ENCODE measurements at places on chromosomes 7 and 10.

DNA sequence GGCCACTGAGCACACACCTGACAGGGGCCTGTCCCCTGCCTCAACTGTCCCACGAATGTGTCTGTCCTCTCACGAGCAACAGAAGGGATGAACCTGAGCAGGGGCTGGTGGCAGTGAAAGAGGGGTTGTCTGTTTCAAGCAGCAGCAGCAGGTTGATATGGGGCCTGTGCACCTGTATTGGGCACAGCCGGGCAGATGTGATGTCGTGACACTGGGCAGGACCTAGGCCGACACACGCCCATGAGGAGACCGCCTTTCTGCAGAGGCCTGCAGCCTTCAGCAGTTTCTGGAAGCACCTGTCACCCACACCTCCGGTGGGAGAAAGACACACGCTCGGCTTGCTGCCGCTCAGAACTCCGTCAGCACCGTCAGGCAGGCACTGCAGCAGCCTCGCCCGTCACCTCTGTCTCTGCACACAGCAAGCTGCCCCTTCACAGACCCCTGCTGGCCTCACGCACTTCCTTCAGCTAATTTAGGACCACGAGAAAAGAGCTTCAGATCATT lies 48.5 kb downstream of the AMZ1 start:
- no peak for DNase-seq

DNA sequence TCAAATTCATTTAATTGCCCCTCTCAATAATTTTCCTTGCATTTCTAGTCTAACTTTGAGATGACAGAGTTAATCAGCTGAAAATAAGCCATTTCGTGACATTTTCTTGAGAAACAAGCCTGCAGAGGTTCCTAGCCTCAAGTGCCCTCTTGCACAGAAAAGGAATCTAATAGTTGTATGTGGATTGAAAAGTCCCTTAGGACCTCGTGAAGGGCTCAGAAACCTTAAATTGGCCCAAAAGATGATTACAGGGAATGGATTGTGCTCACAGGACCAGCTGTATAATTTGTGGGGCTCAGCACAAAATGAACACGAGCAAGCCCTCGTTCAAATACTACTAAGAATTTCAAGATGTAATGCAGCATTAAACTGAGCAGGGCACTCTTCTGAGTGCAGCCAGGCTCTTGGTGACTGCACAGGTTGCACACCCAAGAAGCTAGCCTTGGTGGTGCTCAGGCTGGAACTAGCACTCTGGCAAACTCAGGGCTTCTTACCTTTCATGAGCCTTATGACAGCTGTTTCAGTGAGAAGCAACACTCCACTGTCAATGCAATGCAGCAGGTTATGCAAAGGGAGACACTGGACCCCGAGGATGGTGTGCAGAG lies 102.2 kb downstream of the GSAP start:
- no peak for DNase-seq

GRCh38 chr7:38296059-38296857 lies 22.8 kb upstream of the TARP start:
- no peak for DNase-seq

DNA sequence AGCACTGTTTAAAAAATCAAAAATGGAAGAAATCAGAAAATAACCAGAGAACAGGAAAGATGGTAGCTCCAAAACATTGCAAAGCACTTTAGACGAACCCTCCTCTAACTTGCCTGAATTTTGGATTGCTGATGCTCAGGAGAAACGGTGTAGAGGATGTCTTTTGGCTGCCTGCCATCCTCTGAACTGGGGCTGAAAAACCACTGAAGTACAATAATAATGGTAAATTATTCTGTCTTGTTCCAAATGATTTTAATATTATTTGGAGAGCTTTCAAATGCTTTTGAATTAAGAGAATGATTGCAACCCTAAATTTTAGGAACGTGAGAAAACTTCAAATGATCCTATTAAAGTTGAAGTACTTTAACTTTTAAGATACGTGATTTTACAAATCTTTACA lies 167.3 kb upstream of the SLC13A1 start:
- DNase-seq: no peak

DNA sequence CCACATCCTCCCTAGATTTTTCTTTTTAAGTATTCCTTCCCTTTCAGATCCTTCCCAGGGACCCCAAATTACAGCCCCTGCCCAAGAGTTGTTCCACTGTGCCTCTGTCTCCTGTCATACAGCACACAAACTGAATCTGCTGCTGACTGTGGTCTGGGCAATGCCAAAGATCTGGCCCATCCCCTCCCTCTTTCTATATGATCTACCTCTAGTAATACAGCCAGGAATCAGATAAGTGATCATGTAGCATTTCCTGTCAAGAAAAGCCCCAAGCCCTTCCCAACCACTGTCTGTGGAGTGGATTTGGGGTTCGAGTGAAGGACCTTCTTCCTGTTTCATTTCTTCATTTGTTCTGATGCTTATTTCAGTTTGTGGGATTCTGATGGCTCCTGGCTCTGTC lies 6.7 kb downstream of the STX1A start:
- DNase-seq: no peak

GRCh38 chr7:105402221-105403095 lies 13.7 kb upstream of the SRPK2 start:
- no peak for DNase-seq

DNA sequence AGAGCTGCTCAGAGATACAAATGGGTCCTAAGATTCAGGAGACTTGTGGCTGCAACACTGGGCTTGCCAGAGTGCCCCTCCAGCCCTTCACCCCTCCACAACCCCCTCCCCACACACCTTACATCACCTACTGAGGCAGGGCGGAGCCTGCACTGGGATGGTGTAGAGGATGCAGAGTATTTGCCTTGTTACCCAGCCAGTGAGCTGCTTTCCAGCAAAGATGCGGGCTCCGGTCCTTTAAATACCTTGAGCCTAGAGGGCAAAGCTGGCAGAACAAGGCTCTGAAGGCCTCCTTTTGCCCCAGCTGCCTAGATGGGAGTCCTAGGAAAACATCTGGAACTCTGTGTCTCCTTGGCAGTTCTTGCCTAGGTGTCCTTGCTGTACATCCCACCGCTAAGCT lies 34.6 kb downstream of the KAZALD1 start:
- no peak for DNase-seq

DNA sequence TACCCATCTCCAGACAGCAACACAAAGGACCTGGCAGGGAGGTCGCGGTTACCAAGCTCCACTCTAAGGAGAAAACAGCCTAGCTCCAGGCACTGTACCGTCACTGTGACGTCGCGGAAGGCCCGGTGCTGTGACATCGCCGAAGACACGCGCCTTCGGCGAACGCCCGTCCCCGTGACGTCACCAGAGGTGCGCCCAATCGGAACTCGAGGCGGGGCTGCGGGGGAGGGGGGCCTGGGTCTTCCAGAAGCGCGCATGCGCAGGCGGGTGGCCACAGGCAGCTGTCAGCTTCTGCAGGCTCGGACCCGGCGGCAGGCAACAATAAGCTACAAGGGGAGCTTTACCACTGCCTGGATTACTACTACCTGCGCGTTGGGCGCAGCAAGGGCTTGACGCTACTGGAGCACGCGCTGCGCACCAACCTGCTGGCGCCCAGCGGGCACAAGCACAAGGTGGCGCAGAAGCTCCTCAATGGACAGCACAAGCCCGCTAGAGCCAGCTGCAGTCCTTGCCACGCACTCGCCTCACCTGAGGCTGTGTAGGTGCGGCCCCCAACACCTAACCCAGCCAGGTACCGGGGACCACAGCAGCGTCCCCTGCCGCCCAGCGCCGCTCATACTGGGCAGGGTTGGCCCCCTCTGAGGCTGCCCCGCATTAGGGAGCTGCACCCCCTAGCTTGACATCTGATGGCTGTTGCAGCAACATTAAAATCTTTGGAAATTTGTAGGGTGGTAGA lies 208.4 kb downstream of the TPST1 start:
- peak; percentile 58 for DNase-seq

DNA sequence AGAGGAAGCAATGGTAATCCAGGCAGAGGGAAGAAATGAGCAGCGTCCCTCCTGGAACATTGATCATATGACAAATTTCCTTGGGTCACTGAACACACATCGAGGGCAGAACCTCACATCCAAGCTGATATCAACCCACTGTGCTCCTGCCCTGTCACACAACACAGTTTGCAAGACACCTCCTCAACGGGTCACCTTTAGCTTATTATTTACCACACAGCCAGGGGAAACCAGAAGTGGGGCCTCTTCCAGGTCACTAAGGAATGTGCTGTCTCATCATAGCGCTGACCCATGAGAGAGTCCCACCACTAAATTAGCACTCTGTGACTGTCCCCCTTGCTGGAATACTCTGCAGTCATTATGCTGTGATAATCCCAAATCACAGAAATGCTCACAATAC lies 69.7 kb upstream of the PPP1R3C start:
- DNase-seq: no peak

GRCh38 chr7:120060875-120061274 lies 212.1 kb upstream of the KCND2 start:
- DNase-seq: no peak

- DNase-seq: no peak
These were observed 152.0 kb downstream of the PLPP4 start for GRCh38 chr10:120609006-120609405.

DNA sequence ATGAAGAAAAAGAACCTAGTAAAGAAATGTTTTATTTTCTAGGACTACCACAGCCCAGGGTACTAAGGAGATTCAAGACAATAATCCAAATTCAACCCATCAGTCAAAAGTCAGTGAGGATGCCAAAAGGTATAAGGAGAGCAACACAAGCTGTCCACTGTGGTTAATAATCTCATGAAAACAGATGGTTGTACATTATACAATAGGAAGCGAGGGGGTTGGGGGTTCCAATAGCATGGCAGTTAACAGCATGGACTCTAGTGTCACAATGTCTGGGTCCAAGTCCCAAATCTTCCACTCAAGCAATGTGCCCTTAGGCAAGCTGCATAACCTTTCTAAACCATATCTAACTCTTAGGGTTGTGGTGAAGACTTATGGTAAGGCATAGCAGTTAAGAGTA lies 35.1 kb downstream of the BRAF start:
- DNase-seq: no peak

DNA sequence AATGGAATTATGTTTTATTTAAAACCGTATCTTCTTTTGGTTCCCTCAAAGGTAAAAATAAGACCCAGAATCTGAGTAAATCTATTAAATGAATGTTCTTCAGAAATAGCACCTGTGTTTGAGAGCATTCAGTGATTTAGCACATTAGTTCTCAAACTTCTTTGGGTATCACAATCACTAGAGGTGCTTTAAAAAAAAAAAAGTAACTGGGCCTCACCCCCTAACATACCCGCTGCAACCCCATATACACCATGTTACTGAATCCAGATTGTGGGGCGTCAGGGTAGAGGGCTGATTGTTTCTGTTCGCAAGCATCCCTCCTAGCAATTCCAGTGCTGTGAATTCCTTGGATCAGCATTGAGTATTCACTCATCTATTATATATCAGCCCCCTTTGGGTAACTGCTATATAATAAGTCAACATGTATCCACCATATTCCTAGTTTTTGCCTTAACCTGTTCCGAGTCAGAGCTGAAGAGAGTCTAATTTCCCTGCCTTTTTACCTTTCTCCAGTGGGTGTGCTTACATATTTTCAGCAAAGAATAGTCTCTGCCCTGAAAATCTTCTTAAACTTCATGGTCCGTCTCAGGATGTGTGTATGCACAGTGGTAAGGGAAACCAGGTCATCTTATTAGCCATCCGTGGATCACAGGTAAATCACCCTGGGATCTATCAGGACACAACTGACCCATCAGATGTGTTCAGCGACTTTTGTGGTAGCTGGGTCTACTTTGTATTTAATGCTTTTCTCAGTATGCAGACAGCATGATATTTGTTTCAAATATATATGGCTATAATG lies 40.2 kb downstream of the CALML5 start:
- no peak for DNase-seq

- no peak for DNase-seq
These were observed 88.9 kb upstream of the PAX2 start for GRCh38 chr10:100656454-100656853.

DNA sequence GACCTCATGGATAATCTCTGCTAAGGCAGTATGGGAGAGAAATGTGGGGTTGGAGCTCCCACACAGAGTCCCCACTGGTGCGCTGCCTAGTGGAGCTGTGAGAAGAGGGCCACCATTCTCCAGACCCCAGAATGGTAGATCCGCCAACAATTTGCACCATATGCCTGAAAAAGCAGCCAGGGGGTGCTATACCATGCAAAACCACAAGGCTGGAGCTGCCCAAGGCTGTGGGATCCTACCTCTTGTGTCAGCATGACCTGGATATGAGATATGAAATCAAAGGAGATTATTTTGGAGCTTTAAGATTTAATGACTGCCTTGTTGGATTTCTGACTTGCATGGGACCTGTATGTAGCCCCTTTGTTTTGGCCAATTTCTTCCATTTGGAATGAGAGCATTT lies 27.0 kb upstream of the SAMD9L start:
- DNase-seq: no peak

DNA sequence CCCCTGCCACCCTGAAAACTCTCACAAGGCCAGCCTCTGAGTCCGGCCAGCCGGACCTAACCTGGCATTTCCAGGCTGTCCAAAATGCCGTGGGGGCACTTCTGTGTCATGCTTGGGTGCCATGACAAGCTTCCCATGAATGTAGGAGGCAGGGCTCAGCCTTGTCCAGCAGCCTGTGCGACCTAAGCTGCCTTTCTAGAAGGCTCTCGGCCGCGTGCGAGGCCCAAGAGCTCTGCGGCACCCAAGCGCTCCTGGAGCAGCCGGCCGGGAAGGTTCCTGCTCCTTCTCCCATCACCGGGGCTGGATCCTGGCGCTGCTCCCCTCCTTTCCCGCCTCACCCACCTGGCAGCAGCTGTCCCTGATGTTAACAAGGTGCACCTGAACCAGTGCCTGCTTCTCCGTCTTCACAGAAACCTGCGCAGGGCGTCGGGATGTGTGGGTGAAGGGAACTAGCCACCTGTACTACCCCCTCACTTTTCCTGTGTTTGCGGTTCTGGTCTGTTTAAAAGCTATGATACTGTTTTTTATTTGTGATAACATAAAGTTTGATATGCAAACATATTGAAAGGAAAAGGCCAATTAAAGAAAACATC lies 6.1 kb downstream of the GPER1 start:
- no peak for DNase-seq

DNA sequence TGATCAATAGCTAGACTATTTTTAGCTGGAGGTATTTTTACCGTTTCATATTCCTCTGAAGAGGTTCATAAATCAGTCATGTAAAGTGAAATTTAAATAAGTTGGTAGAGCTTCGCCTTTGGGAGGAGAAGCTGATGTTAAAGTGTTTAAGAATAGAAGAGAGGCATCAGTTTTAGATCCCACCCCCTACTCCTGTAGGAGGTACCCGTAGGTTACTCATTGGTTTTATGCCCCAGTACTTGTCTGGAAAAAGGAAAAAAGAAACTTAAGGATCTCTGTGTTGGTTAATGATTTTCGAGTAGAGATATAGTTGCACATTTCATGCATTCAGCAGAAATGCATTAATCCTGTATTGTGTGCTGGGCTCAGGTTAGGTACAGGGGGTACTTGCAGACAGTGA lies 8.7 kb downstream of the ZNF365 start:
- DNase-seq: no peak

- no peak for DNase-seq
These were observed 45.0 kb upstream of the ANLN start for GRCh38 chr7:36344622-36345021.
